Neural crest cell (in vitro differentiated cells): ENCODE measurements at places on chromosomes 7 and 10. TPM values are rescaled to one million over a fixed set of nuclear protein-coding genes. Genes with fewer than 3 reads are reported as not detected.

BTBD16 gene
- total RNA-seq = not detected in 2 replicates

- DNase-seq = no peak
These were observed 119.5 kb downstream of the TCF7L2 start for GRCh38 chr10:113069595-113069994.

GRCh38 chr7:111459757-111460280 is 102.5 kb downstream of the IMMP2L start:
- DNase-seq = no peak

DNA sequence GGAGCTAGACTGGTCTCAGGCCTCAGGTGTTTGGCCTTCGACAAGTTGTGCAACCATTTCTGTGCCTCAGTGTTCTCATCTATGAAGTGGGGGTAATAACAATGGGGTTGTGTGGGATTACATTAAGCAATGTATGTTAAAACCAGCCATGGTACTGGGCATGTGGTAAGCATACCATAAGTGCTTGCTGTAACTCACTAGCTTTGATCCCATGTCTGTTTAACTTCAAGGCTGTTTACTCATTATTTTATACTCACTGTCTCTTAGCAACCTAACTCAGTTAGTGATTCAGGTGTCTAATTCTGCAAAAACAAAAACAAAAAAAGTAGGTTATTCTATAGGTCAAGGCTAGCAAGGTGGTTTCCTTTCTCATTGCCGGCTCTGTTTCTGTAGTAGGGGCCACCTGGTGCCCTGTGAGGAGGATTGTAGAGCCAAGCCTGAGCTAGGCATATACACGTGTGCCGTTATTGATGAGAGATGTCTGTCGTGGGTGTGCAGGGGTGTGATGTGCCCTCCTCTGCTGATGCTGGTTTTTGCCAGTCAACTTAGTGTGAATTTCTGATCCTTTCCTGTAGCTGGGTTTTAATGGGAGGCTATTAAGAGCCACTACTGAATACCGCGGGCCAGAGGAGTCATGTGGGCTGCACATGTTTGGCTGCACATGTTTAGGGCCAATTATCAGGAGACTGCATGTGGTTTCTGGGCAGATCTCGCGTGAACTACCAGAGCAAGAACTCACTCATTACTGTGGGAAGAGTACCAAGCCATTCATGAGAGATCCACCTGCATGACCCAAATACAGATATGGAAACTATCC is 56.2 kb downstream of the EEPD1 start:
- no peak for DNase-seq

PIK3CG gene
- not detected in 2 replicates for total RNA-seq
